Hematopoietic multipotent progenitor cell treated with erythropoietin and hydrocortisone succinate and interleukin-3 and kit ligand, for 8 days (in vitro differentiated cells): ENCODE measurements at places on chromosomes 12 and 14.

DNA sequence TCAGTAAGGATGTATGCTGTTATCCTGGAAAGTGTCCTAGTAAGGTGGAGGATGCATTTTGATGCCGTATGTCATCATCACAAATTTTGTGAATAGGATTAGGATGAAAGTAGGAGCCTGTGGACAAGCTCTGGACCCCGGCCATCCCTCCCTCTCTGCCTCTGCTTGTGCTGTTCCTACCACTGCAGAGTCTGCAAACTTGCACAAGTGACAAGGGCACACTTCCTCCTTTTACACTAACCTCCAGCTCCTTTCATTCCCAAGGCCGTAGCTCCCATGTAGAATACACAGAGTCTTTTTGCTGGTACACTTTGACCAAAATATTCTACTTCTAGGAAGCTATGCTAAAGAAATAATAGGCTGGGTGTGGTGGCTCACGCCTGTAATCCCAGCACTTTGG lies 13.3 kb upstream of the TMCC3 start:
- DNase-seq, result no peak

- DNase-seq, result no peak
These were observed 148.8 kb upstream of the E2F7 start for GRCh38 chr12:77214136-77214535.

GRCh38 chr12:5264006-5264405 lies 167.9 kb upstream of the NTF3 start:
- no peak for DNase-seq

GRCh38 chr12:8123124-8123912 lies at the start of gene CLEC4A:
Gene CLEC4A (plus strand): TSS chr12:8123617. CDS start chr12:8123879, 262 bp downstream.
- DNase-seq, result no peak

GRCh38 chr14:100781952-100782351 lies 44.0 kb upstream of the MEG3 start:
- no peak for DNase-seq

DNA sequence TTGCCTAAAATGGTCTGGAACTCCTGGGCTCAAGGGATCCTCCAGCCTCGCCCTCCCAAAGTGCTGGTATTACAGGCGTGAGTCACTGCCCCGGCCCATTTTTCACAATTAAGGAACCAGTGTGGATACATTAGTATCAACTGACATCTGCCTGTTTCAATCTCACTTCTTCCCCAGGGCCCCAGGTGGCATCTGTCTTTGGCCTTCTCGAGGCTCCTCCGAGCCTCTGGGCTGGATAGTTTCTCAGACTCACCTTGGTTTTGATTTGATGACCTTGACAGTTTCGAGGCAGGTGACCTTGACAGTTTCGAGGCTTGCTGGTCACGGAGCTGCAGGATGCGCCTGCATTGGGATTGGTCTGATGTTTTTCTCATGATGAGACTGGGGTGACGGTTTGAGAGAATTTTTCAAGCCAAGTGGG lies 41.0 kb upstream of the NCOR2 start:
- no peak for DNase-seq

DNA sequence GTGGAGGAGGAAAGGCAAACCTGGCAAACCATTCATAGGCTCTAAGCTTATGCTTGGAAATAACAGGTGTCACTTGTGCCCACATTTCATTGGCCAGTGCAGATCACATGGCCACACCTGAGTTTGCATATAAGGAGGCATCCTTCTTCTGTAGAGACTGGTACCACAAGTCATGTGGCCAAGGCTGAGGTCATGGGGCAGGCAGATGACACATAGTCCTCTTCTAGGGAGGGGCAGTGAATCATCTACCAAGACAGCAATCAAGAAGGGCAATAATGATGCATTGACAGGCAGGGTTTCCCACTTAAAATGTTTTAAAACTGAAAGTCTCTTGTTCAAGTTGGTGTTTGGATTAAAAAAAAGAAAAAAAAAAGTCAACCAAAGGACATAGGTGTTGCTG lies 77.3 kb downstream of the DAAM1 start:
- peak; percentile 13 for DNase-seq

DNA sequence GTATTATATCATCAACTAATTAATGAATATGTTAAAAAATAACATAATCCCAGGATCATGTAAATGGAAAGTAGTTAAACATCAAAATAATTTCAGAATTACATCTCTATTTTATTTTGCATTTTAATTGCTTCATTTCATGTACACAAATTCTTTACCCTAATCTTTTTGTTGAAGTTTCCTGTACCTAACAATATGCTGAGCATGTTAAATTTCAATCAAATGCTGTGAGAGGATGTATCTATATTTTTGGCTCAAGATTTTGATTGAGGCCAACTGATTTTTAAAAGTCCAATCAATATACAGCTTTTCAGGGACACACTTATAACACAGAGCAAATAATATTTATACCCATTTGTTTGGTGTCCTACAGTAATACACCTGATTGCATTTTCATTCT lies 6.4 kb downstream of the GPRC5D start:
- no peak for DNase-seq
